Heart left ventricle (tissue), 16 donors: ENCODE measurements at places on chromosomes 6 and 20. TPM values are rescaled to one million over a fixed set of nuclear protein-coding genes. Genes with fewer than 3 reads are reported as not detected.

- H3K27me3 ChIP-seq: no peaks in the 10 kb centered on the region
- no peak overlapping the region for H3K4me3 ChIP-seq
- no peaks in the 10 kb centered on the region for H3K36me3 ChIP-seq
- DNase-seq: no peak
These were observed 385.7 kb upstream of the CITED2 start for GRCh38 chr6:139760128-139760527.

- DNase-seq: no peak
- H3K27ac ChIP-seq: no peak overlapping the region
- H3K4me3 ChIP-seq: no peak overlapping the region
- no peaks in the 10 kb centered on the region for H3K27me3 ChIP-seq
- H3K36me3 ChIP-seq: no peaks in the 10 kb centered on the region
These were observed 51.5 kb downstream of the COL19A1 start for GRCh38 chr6:69917834-69918233.

GRCh38 chr6:146315381-146316174, 228.1 kb upstream of the RAB32 start:
- no peak overlapping the region for H3K4me3 ChIP-seq
- DNase-seq: no peak
- H3K27ac ChIP-seq: no peak overlapping the region
- H3K27me3 ChIP-seq: no peaks in the 10 kb centered on the region

- no peaks in the 10 kb centered on the region for H3K27me3 ChIP-seq
- H3K4me1 ChIP-seq: no peaks in the 10 kb centered on the region
- H3K27ac ChIP-seq: no peak overlapping the region
- H3K36me3 ChIP-seq: no peaks in the 10 kb centered on the region
- no peak overlapping the region for H3K4me3 ChIP-seq
These were observed 78.1 kb downstream of the MMUT start for GRCh38 chr6:49384904-49385303.

The PM20D2 gene
- polyA plus RNA-seq: 7.0 TPM

DNA sequence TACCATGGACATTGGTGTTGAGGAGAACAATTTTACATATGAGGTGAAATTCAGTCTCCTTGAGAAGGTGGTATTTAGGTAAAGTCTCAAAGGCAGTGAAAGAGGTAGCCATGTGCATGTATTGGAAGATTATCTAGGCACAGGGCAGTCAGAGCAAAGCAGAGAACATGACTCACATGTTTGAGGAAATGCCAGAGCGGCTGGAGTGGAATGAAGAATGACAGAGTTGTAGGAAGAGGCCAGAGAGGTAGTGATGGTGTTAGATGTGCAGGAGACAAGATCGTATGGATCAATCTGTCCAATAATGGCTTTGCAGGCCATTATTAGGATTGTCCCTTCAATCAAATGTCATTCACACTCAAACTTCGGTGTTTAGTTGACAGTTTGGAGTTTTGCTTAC, 449.4 kb upstream of the PTCHD4 start:
- no peak overlapping the region for H3K4me3 ChIP-seq
- no peaks in the 10 kb centered on the region for H3K4me1 ChIP-seq
- no peaks in the 10 kb centered on the region for H3K36me3 ChIP-seq
- H3K27ac ChIP-seq: no peak overlapping the region

DNA sequence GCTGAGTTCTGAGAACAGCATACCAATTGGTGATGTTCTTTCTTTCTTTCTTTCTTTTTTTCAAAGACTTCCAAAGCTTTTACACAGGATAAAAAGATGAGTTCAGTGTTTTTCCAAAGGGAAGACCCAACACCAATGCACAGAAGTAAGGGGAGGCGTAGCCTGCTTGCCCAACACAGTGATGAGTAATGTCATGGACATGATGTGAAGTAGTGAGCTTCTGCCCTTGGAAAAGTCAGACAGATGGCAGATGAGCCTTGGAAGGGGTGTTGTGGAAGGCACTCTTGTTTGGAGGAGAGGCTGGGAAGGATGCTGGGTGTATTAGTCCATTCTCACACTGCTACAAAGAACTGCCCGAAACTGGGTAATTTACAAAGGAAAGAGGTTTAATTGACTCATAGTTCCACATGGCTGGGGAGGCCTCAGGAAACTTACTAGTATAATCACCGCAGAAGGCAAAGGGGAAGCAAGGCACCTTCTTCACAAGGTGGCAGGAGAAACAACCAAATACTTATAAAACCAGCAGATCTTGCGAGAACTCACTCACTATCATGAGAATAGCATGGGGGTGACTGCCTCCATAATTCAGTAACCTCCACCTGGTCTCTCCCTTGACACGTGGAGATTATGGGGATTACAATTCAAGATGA, 12.6 kb downstream of the LRP11 start:
- H3K4me3 ChIP-seq: no peak overlapping the region
- H3K4me1 ChIP-seq: peaks cover 11% of the 10 kb centered on the region
- DNase-seq: no peak

The PRSS16 gene
- polyA plus RNA-seq: not detected

DNA sequence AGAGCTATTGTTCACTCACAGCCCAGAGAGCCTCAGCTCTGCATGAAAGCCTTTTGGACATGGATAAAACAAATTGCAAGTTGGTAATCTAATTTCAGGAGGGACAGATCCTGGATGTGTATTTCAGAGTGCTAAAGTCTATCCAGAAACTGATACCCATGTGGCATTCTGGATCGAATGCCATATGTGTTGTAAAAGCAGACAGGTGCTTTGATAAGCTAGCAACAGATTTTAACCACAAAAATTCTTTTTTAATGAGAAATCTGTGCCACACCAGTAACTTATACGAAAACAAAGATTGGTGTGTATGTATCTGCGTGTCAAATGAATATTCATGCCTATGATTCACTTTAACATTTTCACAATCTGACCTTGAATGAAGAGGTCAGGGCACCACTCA, 936.6 kb upstream of the MAP3K7 start:
- H3K27me3 ChIP-seq: no peaks in the 10 kb centered on the region
- H3K27ac ChIP-seq: no peak overlapping the region
- no peak overlapping the region for H3K4me3 ChIP-seq
- no peak for DNase-seq
- no peaks in the 10 kb centered on the region for H3K36me3 ChIP-seq

DNA sequence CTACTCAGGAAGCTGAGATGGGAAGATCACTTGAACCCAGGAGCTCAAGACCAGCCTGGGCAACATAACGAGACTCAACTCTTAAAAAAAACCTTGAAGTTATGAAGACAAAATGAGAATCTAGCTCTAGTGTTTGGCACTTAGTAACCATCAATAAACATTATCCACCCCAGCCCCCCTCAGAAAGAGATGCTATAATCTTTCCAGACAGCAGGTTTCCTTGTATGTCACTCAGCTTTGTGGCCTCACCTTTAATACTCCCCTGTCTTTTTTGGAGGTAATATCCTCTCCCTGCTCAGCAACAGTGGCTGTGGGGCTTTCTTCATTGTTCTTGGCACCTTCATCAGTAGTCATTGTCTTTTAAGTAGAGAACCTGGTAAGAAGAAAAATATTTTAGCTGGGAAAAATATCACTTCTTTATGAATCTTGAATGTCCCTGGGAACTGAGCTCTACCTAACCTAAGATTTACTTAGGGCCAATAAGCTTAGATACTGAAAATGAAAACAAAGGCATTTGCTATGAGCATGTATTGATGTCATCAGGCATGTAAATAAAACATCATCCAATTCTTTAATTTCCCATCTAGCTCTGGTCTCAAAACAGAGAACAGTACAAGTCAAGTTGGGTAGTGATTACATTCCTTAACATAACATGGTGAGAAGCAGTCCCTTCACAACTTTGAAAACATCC, 46.1 kb downstream of the FKBP5 start:
- H3K27me3 ChIP-seq: no peaks in the 10 kb centered on the region
- no peak for DNase-seq
- peaks cover 2% of the 10 kb centered on the region for H3K4me1 ChIP-seq
- peaks cover 9% of the 10 kb centered on the region for H3K36me3 ChIP-seq
- no peak overlapping the region for H3K27ac ChIP-seq

The CD93 gene
- 40.2 TPM for polyA plus RNA-seq

GRCh38 chr6:42041481-42042053, 8.8 kb upstream of the TAF8 start:
- no peaks in the 10 kb centered on the region for H3K27me3 ChIP-seq
- peak overlapping the region; percentile 80 for H3K27ac ChIP-seq
- H3K4me3 ChIP-seq: no peak overlapping the region
- no peaks in the 10 kb centered on the region for H3K36me3 ChIP-seq
- DNase-seq: no peak
